ENCODE measurements at places on chromosomes 16 and 17. TPM values are rescaled to one million over a fixed set of nuclear protein-coding genes. Genes with fewer than 3 reads are reported as not detected.

PRR11 gene
- total RNA-seq = 1.8 TPM

KCNH4 gene
- 0.80 TPM for total RNA-seq

DNA sequence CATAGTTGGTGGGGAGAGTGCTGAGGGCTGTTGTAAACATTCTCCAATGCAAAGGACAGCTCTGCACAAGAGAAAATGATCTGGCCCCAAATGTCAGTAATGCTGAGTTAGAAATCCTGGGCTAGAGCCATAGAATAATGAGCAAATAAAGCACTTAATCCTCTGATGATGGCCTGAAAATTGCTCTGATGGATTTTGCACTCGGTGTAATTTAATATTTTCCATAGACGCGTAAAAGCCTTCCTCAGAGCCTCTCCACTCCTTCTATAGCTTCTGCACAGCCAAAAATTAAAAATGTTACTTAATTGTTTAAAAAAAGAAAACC is 23.7 kb downstream of the FAM20A start:
- DNase-seq = no peak

GRCh38 chr16:14018851-14019250 is 52.3 kb upstream of the MRTFB start:
- no peak for DNase-seq

- DNase-seq = no peak
Observed at GRCh38 chr17:30554839-30555751, 77.9 kb downstream of the GOSR1 start.

DNA sequence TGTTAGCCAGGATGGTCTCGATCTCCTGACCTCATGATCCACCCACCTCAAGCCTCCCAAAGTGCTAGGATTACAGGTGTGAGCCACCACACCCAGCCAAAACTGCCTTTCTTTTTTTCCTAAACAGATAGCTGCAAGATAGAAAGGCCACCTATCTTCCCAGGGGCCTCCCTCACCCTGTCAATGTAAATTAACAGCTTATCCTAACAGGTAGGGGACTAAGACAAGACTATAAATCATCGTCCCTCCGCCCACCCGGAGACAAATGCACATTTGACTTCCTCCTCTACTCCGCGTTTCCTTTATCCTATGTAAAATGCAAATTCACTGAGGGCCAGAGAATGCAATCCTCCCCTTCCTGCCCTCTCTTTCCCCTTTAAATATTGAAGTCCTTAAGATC is 71.4 kb downstream of the MARF1 start:
- DNase-seq = no peak

DNA sequence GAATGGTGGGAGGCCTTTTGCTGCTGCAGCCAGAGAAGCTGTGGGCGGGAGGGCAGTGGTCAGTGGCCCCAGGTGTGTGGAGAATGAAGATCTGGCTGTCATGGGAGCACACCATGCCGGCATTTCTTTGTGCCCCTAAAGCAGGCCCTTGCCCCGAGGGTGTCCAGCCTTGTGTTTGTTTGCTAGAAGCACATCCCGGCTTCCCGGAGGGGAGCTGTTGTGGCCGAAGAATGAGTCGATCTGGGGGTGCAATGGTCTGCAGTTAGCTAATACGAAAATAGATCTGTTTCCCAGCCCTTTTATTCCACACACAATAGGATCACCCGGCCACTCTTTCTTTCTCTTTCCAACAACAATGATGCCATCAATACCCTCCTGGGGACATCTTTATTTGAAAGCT is 228.8 kb downstream of the CBLN1 start:
- no peak for DNase-seq

GRCh38 chr17:48016112-48016511 is 21.5 kb downstream of the COPZ2 start:
- DNase-seq = no peak
